B cell (primary cell): ENCODE measurements at places on chromosomes 4 and X.

DNA sequence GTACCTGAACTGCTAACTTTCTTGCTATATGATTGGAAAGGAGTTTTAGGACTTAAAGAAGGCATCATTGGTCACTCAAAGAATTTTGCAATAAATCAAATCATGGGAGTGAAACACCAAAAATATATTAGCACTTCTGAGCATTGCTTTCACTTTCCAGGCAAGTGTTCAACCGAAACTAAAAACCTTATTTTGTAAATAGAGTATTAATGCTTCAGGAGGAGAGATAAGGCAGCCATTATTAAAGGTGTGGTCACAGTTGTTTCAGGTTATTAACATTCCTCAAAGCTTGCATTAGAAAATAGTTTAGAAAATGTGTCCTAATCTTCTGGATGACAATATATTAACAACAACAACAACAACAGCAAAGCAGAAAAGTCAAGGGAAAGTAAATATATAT, 92.3 kb upstream of the TLL1 start:
- no peak for DNase-seq

- no peak for DNase-seq
Observed at GRCh38 chrX:31893525-31893924, 821.7 kb upstream of the FTHL17 start.

GRCh38 chr4:7988437-7988836, 48.8 kb upstream of the AFAP1 start:
- no peak for DNase-seq

DNA sequence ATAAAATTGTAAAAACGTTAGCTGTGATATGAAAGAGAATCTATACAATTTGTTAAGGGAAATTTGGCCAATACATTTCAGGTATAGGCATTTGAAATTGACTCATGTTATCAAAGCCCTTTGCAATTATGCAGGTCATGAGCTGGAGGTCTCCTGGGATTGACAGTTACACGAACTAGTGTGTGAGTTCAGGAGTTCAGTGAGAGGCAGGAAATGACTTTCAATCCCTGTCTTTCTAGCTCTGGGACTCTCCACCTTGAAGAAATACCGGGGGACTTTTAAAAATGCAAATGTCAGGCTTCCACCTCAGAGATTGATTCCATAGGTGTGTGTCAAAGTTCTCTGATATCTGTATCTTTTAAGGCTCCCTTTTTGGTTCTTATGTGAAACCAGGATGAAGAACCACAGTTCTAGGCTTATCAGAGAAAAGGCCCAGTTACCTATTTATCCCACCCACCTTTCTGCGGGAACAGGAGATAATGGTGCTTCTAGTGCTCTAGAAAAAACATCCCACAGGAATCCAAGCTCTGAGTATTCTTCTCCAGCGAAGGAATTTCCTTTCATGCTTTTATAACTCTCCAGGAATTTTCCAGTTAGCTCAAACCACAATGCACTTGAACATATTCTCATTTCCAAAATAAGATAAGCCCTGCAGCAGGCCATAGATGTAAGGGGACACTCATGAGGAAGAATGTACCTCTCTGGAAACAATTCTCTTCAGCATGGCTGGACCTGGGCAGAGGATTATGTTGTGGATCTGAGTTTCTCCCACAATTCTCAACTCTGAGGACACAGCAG, 501.0 kb downstream of the IDS start:
- no peak for DNase-seq

GRCh38 chrX:104669063-104669462, 103.1 kb downstream of the IL1RAPL2 start:
- DNase-seq = no peak

DNA sequence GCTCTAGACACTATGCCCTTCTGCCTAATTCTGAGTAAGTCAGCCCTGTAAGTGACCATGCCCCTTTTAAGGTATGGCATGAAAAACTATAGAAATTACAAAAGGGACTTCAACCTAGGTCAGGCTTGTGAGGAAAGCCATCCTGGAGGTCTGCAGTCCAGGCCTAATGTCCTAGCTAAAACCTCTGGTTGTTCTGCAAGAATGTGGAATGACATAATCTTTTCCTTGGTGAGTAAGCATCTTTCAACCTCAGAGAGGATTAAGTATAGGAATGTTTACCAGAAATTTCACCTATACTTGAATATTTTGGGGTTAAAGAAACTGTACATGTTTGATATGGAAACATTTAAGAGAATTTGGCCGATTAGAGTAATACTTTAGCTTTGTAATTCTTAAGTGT, 23.8 kb upstream of the HPSE start:
- no peak for DNase-seq

- no peak for DNase-seq
Observed at GRCh38 chr4:186839122-186840037, 115.7 kb upstream of the FAT1 start.

DNA sequence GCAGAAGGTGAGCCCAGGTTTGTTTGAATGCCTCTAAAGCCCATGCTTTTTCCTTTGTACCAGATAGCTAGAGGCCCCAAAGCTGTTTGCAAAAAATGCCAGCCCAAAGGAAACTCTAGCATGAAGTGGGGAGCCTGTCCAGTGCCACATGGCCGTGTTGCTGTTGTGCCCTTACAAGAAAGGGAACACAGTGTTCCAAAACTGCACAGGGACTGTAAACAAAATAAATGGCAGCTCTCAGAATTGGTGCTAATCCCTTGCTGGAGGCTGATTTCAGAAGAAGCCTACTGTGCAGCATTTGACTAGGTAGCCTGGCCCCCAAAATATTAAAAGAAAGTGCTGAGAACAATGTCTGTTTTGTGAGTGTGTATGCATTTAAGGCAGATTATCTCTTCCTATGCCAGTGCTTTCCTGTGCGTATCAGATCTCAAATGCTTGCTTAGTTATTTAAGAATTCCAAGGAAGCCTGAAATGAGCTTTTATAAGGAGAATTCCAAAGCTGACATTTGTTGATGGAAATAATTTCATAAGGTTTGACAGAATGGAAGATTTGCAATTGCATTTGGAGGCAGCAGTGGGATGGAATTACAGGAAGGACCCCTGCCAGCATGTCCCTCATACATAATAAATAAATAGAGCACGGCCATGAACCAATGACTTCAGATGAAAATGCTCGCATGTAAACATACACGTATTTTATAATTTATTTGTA, 115.7 kb downstream of the IRF2 start:
- no peak for DNase-seq

DNA sequence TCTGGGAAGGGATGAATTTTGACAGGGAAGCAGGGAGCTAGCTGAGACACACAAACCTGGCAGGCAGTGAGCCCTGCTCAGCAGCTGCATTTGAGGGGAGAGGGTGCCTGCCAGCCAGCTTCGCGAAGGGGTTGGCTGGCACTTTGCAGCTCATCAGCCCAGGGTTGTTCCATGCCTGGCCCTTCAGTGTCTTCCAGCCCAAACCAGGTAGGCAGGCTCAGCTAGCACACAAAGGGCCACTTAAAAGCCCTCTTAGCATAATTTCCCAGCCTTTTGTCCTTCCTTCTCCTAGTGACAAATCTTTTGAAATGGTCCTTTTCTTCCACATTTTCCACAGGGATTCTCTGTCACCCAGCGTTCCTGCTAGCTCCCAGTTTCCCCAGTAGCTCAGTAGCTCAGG, 4.3 kb upstream of the FRMPD3 start:
- DNase-seq = no peak

DNA sequence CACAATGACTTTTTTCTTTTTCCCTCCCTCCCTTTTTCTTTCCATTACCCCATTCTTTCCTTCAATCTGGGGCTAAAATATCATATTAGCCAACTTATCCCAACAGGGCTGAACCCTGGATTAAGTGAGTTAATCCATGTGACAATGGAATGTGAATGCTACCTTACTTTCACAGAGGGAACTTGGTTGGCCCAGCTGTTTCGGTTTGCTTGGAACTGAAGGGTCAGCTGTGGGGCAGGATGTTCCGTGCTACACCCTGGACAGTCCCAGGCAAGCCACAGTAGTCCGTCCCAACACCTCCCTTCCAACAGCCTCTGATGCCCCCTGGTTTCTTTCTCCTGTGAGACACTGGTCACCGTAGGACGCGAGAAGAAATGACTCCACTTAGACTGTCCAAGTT, 95.0 kb upstream of the STS start:
- DNase-seq = no peak
